ENCODE measurements at places on chromosomes 2 and 18.

DNA sequence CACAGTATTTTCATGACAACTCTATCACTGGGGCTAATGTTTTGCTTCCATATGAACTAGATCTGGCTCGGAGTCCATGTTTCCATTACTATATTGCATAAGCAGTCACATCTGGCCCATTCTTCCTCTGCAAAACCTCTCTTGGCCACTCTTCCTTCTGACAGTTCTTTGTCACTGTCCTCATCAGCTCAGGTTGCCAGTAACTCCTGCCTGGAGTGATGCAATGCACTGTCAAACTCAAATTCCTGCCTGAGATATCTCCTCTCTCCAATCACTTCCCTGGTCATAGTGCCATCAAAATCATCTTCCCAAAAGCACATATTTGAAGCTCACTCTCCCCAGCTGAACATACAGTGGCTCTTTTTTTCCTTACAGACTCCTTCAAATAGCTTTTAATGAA lies 66.1 kb downstream of the COLEC12 start:
- DNase-seq = no peak
- H3K36me3 ChIP-seq = no peaks in the 10 kb centered on the region
- no peak overlapping the region for H3K4me3 ChIP-seq
- no peaks in the 10 kb centered on the region for H3K4me1 ChIP-seq

DNA sequence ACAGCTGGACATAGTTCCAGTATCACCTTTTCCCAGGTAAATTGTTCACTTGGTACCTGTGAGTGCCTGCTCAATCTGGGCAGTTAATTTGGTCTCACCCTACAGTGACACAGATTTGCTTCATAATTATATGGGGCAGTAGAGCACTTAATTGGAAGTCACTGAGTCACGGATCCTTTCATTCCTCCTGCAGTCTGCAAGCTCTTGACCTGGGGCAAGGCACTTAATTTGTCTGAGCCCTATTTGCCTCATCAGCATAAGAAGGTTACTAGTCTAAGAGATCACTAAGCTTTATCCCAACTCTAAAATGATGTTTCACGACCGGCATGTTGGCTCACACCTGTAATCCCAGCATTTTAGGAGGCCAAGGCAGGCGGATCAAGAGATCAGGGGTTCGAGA lies 8.9 kb downstream of the FBXO36 start:
- H3K36me3 ChIP-seq = no peaks in the 10 kb centered on the region
- DNase-seq = no peak
- no peaks in the 10 kb centered on the region for H3K4me1 ChIP-seq
- H3K4me3 ChIP-seq = no peak overlapping the region
- H3K27ac ChIP-seq = no peak overlapping the region
- no peaks in the 10 kb centered on the region for H3K27me3 ChIP-seq

DNA sequence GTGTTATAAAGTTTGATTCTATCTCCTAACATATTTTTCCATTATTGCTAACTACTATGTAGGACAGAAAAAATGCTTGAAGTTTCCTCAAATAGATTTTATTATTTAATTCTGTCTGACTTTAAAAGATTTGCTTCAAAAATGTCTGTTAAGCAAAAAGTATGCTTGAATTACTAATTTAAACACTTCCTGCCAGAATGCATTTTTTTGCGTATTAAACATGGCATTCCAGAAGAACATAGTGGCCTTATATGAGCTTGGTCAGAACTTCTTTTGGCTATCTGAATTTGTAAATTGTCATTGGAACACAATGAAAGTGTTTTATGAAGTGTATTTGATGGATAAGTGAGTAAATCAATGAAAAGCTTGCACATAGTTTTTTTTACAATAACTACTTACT lies 37.8 kb downstream of the MBD5 start:
- H3K27me3 ChIP-seq = no peaks in the 10 kb centered on the region
- no peak overlapping the region for H3K27ac ChIP-seq
- no peak for DNase-seq
- H3K36me3 ChIP-seq = no peaks in the 10 kb centered on the region

DNA sequence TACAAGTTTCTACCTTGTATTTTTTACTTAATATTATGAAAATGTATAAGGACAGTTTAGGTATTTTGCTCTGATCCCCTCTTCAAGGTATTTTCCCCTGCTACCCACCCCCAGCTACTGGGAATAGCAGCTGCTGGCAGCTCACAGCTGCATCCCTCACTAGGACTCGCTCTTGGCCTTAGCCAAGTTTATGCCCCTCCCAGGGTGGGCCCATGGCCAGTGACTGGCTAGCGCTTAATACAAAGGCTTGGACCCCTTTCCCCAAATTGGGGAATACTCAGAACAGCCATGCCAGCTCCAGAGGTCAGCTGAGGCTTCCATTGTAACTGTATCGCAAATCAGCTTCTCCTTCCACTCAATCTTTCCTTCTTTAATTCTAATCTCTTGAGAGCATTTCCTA lies 131.3 kb downstream of the GFPT1 start:
- DNase-seq = no peak
- no peaks in the 10 kb centered on the region for H3K36me3 ChIP-seq
- no peaks in the 10 kb centered on the region for H3K4me1 ChIP-seq
- H3K27ac ChIP-seq = no peak overlapping the region

DNA sequence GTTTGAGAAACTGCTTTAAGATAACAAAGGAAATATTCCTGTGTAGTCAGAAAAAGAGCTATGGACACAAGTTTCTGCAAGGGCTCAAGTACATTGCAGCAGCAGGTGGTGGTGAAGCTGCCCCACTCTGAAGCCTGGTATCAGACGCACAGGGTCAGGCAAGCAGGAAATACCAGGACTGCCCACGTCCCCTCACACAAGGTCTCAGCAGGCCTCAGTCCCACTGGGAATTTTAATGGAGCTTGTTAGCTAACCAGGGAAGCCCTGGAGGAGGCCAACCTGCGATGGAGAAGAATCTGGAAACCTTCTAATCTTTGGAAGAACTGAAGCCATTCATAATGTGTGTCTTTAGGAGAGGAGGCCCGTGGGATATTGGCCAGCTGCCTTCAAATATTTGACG lies 168.3 kb downstream of the UXS1 start:
- H3K27ac ChIP-seq = no peak overlapping the region
- no peak overlapping the region for H3K4me3 ChIP-seq
- no peaks in the 10 kb centered on the region for H3K36me3 ChIP-seq
- no peaks in the 10 kb centered on the region for H3K27me3 ChIP-seq
- no peaks in the 10 kb centered on the region for H3K4me1 ChIP-seq
- DNase-seq = no peak

- H3K4me3 ChIP-seq = no peak overlapping the region
- H3K4me1 ChIP-seq = peaks cover 7% of the 10 kb centered on the region
- H3K27ac ChIP-seq = no peak overlapping the region
- H3K36me3 ChIP-seq = no peaks in the 10 kb centered on the region
- H3K27me3 ChIP-seq = no peaks in the 10 kb centered on the region
These were observed 110.6 kb downstream of the NRP2 start for GRCh38 chr2:205792908-205793307.

GRCh38 chr2:178295115-178295514 lies 100.8 kb downstream of the OSBPL6 start:
- no peak overlapping the region for H3K27ac ChIP-seq
- H3K4me3 ChIP-seq = no peak overlapping the region
- H3K27me3 ChIP-seq = no peaks in the 10 kb centered on the region
- no peaks in the 10 kb centered on the region for H3K36me3 ChIP-seq
- DNase-seq = no peak
- H3K4me1 ChIP-seq = no peaks in the 10 kb centered on the region

GRCh38 chr18:75162467-75162866 lies 46.5 kb downstream of the PTGR3 start:
- H3K4me1 ChIP-seq = no peaks in the 10 kb centered on the region
- H3K27ac ChIP-seq = no peak overlapping the region
- H3K36me3 ChIP-seq = no peaks in the 10 kb centered on the region
- no peak overlapping the region for H3K4me3 ChIP-seq
- no peak for DNase-seq
